ENCODE measurements at places on chromosomes 11 and 22. TPM values are rescaled to one million over a fixed set of nuclear protein-coding genes. Genes with fewer than 3 reads are reported as not detected.

The UBQLN3 gene
- not detected for total RNA-seq

The LRRC4C gene
- not detected for total RNA-seq

The ARHGEF17 gene
- 13.0 TPM for total RNA-seq

The C22orf31 gene
- not detected for total RNA-seq

The TUBA8 gene
- under 0.01 TPM for total RNA-seq

The CPT1A gene
- 57.0 TPM for total RNA-seq

The RBM14 gene
- total RNA-seq, result 7.9 TPM

The SYVN1 gene
- 24.9 TPM for total RNA-seq

The TSPAN32 gene
- not detected for total RNA-seq

The OR9I1 gene
- not detected for total RNA-seq

The VPREB1 gene
- total RNA-seq, result not detected

The ZNF280A gene
- total RNA-seq, result not detected

The VWCE gene
- 0.57 TPM for total RNA-seq

The PCNX3 gene
- total RNA-seq, result 38.1 TPM

The NLRP6 gene
- not detected for total RNA-seq

The LRRC75B gene
- total RNA-seq, result 6.5 TPM

The DEFB131B gene
- not detected for total RNA-seq

The MIAT gene
- 0.57 TPM for total RNA-seq

The SMIM38 gene
- 0.21 TPM for total RNA-seq

The PDGFD gene
- under 0.01 TPM for total RNA-seq

The TRIM49 gene
- not detected for total RNA-seq

The MCHR1 gene
- total RNA-seq, result not detected

The PDE2A gene
- 2.1 TPM for total RNA-seq

The CNGA4 gene
- 0.07 TPM for total RNA-seq

The PGA4 gene
- total RNA-seq, result not detected

The PLXNB2 gene
- 96.0 TPM for total RNA-seq
